Esophagus squamous epithelium (tissue), 5 donors: ENCODE measurements at places on chromosomes 1 and 21.

- no peak for DNase-seq
Observed at GRCh38 chr1:202578565-202578964, 131.7 kb downstream of the SYT2 start.

DNA sequence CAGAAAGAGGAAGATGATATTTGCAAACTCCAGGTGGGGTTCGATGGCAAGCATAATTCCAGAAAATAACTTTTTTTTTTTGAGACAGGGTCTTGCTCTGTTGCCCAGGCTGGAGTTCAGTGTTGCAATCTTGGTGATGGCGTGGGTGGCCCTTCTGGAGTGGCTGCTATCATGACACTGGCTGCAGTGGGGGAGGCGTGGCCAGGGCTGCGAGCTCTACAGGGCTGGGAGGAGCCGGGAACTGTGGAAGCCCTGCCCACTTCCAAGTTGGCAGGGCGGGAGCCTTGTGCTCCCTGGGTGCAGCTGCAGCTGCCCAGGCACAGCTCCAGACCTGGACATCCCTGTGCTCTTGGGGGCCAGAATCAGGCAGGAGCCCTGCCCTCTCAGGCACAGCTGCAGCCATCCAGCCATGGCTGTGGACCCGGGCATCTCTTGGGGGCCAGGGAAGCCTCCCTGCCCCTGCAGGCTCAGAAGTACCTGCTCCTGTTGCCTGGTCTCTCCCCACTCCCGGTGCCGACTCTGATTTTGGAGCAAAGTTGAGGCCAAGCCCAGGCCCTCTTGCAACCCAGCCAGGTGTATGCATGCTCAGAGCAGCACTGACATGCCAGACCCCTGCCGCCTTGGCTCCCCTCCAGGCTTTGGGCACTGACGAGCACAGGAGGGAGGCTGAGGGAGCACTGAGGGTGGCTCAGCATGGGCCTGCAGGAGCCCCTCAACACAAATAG is 7.2 kb upstream of the BCL10 start:
- DNase-seq: no peak

DNA sequence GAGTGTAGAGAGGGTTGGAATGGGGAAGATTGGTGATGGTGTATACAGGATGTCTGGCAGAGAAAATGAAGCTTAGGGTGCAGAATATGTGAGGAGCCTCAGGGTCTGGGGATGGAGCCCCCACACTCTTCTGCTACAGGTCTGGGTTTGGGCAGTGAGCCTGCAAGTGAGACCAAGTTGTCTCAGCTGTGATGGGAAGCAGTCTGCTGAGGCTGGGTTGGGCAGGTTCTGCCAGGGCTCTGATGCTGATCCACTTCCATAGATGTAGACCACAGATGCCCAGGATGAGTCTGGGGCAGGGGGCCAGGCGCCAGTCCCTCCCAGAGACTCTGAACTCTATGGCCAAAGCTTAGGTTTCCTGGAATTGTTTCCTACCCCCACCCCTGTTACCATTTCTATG is 516.9 kb downstream of the PTPRU start:
- DNase-seq: no peak

GRCh38 chr1:116382857-116383483 is 9.9 kb downstream of the ATP1A1 start:
- DNase-seq: no peak

- DNase-seq: no peak
Observed at GRCh38 chr1:20061866-20062265, 8.1 kb upstream of the PLA2G5 start.

DNA sequence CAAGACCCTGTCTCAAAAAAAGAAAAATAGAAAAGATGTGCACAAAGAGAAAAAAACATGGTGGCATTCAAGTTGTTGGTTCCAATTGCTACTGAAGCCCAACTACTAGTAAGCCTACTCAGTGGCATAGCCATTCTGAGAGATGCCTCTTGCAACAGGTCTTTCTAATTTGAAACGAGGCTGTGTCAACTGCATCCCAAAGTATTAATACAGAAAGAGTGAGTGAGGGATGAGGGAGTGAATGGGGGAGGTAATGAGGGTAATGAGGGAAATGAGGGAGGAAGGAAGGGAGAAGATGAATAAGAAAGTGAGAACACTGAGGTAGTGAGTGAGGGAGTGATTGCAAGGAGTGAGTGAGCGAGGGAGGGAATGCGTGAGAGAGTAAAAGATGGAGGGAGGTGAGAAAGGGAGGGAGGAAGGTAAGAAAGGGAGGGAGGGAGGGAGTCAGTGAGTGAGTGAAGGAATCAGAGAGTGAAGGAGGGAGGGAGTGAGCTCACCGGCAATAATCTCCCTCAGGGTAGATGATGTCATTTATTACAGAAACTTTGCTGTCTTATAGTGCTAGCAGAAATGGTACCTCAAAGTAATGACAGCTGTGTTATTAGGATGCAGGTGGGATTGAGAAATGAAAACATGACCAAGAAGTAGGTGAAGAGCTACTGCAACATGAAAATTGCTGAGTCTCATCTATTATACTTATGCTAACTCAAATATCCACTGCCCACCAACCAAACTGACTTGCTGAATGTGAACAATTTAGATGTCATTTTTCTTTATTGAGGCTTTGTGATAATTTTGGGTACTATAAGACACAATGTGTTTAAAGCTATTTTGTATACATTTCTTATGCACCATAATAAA is 75.6 kb upstream of the ADAM30 start:
- no peak for DNase-seq

DNA sequence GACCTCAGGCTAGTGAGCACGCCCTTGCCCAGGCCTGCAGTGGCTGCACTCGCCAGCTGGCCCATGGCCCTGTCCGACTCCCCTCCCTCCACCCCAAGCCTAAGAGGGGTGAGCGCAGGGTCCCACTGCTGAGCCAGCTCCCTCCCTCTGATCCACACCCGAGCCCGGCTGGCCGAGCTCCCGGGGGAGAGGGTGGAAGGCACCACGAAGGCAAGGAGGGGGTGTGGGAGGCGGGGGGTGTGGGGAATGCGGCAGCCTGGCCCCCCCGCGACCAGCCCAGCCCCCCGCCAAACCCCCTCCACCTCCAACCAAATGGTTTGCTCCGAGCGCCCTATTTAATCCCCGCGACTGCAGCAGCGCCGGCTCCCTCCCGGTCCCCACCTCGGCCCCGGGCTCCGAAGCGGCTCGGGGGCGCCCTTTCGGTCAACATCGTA is at the start of gene CADM3:
TSS of gene CADM3 (plus strand) at position 362 of the 434 bp plus-strand sequence. CDS start 151 bp downstream, outside the sequence.
- no peak for DNase-seq

- no peak for DNase-seq
Observed at GRCh38 chr1:15803380-15803779, 4.1 kb downstream of the UQCRHL start.

- no peak for DNase-seq
Observed at GRCh38 chr1:1768249-1768992, 9.8 kb downstream of the NADK start.

GRCh38 chr1:33814166-33814565 is 49.7 kb upstream of the HMGB4 start:
- DNase-seq: no peak

GRCh38 chr1:211923095-211923494 is 92.5 kb upstream of the LPGAT1 start:
- no peak for DNase-seq
